Fibroblast of lung (primary cell): ENCODE measurements at places on chromosomes 2 and 18.

DNA sequence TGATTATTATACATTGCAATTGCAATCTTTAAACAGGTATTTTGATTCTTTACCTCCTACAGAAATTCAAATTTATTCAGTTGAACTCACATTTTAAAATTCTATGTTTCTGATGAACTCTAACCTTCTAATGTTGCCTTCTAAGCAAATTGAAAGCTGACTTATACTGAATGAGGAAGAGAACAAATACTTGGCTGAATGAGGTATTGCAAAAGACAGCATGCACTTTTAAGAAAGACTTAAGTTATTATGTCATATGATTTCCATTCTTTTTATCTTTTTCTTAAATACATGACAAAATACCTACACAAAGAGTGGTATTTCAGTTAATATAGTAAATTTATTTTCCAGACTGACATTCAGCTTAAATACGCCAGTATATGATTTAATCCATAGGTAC is 64.7 kb downstream of the FAM228A start:
- peak; percentile 12 for DNase-seq

DNA sequence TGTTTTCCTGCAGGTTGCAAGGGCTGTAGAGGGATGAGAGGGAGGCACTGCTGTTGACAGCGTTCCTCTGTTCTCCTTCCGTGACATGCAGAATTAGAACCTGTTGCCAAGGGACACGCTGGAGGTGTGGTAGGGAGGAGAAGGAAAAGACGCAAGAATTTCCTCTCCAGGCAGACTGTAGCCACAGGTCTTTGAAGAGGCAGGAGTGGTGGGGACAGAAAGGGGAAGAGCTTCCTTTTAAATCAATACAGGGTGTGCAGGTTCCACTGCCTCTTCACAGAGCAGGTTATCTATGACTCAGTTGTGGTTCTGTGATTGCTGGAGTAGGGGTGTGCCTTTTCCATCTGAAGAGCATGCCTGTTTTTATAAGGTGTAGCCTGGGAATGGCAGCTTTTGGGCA is 133.0 kb downstream of the WDSUB1 start:
- peak; percentile 32 for DNase-seq

- DNase-seq = peak; percentile 85
Measured at GRCh38 chr2:9914384-9915065, 37.0 kb upstream of the GRHL1 start.

- no peak for DNase-seq
Measured at GRCh38 chr18:59570796-59571195, 126.4 kb downstream of the CCBE1 start.

DNA sequence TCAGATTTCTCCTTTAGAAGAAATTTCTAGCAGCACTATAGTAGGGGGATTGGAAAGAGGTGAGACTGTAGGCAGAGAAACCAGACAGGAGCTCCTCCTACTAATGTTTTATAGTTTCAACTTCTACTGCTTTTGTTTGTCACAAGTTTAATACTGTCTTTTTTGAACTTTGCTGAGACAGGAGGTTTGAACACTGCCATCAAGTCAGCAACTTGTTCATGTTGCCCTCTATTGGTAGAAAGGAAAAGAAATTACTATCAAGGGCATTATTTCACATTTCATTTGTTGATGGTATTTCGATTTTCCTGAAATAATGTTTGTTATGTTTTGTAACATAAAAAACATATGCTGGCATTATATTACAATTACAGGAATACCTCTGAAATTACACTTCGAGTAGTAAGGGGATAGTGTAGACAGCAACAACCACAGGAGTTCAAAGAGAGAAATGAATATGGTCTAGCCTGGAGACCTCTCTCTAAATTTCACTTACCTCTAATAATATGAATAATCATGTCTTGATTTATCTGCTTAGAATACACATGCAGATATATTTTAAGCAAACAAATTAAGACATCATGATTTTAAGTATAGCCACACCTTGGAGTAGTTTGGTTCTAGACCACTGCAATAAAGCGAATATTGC is 12.4 kb upstream of the CCDC88A start:
- peak; percentile 25 for DNase-seq

DNA sequence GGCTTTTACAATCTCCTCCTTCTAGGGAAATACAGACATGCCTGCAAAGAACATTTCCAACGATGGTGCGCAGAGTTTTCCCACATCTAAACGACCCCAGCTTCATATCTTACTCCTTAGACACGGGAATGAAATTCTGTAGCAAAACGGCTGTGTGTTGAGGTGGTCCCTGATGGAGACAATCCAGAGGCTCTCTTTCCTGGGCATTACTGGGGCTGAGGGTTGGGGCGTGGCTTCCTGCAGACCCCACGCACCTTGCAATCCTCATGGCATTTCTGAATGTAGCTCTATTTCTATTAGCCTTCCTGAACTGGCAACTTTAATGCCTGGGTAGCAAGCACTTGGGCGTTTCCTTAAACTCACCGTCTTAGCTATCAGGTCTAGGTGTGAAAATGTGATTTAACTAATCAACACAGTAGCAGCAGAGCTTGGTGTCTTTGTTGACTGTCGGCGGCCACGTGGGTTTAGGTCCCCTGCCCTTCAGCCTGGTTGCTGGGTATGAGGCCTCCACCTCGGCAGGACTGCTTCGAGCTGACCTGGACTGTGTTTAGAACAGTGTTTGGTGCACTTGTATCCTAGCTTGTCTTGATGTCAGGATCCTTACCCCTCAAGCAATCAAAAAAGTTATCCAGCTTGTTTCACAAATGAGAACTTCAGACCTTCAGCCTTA is 242.8 kb downstream of the GBX2 start:
- DNase-seq = no peak

DNA sequence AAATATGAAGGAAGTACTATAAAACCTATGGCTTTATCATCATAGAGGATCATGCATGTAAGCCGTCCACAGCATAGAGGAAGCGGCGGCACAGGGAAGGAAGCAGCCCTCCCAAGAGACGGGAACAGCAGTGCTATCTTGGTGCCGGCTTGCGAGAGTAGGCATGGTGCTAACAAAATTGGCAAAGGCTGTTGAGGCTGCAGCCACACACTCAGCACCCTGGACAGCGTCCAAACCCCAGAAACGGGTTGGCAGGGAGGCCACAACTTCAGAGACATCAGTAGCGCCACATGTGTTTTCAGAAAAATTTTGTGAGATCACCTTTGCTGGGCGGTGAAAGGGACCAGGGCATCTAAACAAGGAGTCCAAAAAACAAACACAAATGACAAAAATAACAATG is 37.7 kb downstream of the NETO1 start:
- DNase-seq = peak; percentile 40

DNA sequence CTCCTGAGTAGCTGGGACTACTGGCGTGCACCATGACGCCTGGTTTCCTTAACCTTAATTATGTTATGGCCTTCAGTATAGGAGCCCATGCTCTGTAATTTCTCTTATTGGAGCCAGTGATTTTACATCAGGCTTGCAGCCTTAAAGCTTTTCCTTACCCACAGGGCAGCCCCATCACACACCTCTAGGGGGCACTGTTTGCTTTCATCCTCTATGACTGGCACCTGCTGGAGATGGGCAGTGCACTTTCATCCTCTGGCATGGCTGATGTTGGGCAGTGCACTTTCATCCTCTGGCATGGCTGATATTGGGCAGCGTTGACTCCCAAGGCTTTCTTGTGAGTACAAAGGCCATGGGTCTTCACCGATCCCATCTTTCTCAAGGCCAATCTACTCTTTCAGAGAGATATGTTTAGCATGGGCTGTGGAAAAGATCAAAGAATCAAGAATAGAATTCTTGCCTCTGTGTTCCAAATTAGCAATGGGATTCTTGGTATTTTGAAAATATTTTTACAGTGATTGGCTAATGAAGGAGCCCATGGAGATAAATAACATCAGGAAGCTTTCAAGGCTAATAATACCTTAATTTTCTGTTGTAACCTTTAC is 80.7 kb upstream of the MEX3C start:
- DNase-seq = no peak

- no peak for DNase-seq
Measured at GRCh38 chr2:173567493-173567892, 212.8 kb downstream of the CDCA7 start.

- no peak for DNase-seq
Measured at GRCh38 chr2:162188451-162188850, 36.4 kb upstream of the GCG start.

DNA sequence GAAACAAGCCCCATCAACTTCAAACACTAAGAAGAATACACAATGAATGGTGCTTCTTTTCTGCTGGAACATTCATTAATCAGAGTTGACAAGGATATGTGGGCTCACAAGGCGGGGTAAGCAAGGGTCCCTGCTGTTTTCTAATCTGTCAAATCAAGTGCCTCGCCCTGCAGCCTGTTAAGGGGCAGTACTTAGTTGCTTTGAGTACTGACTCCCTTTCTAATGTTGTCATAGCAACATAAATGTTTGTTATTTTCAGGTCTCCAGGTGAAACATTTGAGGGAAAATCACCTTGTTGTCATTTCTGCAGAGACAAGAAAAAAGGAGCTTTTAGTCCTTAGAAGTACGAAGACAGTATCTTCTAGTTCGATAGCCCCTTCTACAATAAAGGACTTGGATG is 284.7 kb upstream of the PKDCC start:
- DNase-seq = no peak

- DNase-seq = no peak
Measured at GRCh38 chr18:9796935-9797549, 88.7 kb upstream of the TXNDC2 start.

GRCh38 chr18:75427603-75428002 is at the start of gene SMIM21:
TSS of gene SMIM21 (minus strand) at chr18:75427703. CDS start at chr18:75427563, 140 bp downstream.
- no peak for DNase-seq

DNA sequence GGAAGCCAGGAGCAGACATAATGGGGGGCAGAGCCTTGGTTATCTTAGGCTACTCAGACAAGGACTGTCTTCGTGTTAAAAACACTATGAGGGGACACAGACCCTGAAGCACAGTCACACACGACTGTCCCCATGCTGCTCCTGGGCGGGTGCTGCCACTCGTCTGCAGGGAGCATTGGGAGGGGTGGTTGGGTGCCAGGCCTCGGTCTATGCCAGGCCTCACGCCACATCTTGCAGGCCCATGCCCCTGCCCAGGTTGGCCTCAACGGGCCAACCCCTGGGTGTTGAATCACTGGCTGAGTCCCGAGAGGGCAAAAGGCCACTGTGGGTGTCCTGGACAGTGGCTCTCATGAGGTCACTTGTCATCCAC is 97.9 kb downstream of the USP40 start:
- no peak for DNase-seq

DNA sequence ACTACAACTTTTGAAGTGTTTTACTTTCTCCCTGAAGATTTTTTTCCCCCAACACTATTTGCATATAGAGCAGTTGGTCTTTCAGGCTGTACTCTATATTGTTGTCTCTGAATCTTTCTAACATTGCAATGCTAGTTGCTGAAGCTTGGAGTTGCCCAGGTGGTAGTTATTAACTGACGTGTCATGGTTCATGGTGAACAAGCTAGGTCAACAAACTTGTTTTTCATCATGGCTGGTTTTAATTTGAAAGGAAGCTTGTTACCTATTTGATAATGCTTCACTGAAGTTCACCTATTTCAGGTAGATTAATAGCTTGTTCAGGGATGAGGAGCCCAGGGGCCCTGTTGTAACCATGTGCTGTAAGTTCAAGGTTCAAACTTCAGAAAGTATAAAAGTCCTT is 158.8 kb upstream of the ZEB2 start:
- DNase-seq = no peak

DNA sequence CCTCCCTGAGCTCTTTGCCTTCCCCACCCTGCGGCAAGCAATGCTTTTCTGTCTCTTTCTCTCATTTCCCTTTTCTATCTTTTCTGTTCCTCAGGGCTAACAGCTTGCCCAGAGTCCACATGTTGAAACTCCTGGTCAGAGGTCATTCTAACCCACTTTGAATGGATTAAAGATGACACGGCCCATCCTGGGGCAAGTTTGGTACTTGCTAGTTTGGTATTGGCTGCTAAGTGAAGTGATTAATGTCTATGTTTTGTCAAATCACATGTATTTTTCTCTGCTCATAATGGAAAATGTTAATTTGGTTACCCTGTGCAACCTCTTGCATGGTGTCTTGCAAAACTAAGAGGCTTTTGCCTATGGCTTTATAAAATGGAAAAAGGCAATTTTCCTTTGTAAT is 960.2 kb downstream of the CNTNAP5 start:
- peak; percentile 33 for DNase-seq

DNA sequence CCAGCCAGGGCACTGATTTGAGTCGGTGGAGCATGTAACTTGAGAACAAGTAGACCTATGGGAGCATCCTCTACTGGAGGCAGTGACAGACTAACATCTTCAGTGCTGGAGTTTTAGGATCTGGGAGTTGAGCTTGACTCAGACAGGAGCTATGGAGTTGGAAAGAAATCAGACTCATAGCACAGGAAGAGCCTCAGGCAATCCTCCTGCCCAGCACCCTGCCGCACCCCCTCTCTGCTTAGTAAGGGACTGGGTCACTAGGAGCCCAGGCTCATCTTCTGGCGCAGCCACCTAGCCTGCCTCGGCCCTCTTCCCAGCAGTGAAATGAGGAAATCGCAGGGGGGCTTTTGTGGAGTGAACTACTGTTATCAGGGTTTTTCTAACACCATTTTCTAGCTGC is 3.6 kb downstream of the ARID5A start:
- peak; percentile 41 for DNase-seq

DNA sequence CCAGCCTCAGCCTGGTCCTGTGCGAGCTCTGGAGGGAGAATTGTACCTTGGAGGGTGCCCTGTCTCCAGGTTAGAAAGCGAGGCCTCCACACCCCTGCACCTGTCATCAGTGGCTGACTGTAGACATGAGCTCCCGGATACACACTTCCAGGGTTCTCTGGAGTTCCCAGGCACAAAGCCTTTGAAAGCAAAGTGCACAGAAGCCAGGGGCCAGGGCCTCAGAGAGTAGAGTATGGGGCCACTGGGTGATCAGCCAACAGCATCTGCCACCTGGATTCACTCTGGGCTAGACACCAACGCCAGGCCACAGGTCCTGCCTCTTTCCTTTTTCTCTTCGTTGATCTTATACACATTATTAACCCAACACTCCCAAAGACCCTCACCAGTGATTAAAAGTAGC is 239.4 kb upstream of the HDAC4 start:
- no peak for DNase-seq

- DNase-seq = no peak
Measured at GRCh38 chr2:1671916-1672315, 72.4 kb downstream of the PXDN start.

DNA sequence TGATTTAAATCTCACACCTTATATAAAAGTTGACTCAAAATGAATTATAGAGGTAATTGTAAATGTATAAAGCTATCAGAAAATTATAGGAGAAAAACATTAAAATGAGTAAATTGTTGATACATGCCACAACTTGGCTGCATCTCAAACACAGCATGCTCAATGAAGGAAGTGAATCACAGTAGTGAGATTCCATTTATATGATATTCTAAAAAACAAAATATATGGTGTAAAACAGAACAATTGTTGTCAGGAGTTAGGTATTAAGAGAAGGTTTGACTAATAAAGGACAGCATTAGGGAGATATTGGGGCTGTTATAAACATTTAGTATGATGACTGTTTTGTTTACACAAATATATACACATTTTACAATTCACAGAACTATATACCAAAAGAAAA is 356.6 kb upstream of the CELF4 start:
- no peak for DNase-seq

GRCh38 chr2:175207741-175208438 is 26.4 kb upstream of the ATP5MC3 start:
- DNase-seq = peak; percentile 60
